ENCODE measurements at places on chromosomes 4 and X. TPM values are rescaled to one million over a fixed set of nuclear protein-coding genes. Genes with fewer than 3 reads are reported as not detected.

ARMCX5 gene
- total RNA-seq: 10.9 TPM

DSPP gene
- not detected for total RNA-seq

GLRB gene
- total RNA-seq: not detected

TDO2 gene
- total RNA-seq: 0.18 TPM

KIAA0232 gene
- total RNA-seq: 14.7 TPM

UBA6 gene
- 85.6 TPM for total RNA-seq

GALNTL6 gene
- not detected for total RNA-seq

SYP gene
- 4.4 TPM for total RNA-seq

TAF7L gene
- total RNA-seq: not detected

LINC00632 gene
- 0.02 TPM for total RNA-seq

ATP1B4 gene
- not detected for total RNA-seq

IRF2 gene
- 49.1 TPM for total RNA-seq

DLG3 gene
- 22.8 TPM for total RNA-seq

FHDC1 gene
- 0.06 TPM for total RNA-seq

KIF4A gene
- 22.4 TPM for total RNA-seq

RRH gene
- not detected for total RNA-seq

CCDC110 gene
- 0.18 TPM for total RNA-seq

MID1IP1 gene
- total RNA-seq: 97.4 TPM

TCEANC gene
- 0.84 TPM for total RNA-seq

CACNA1F gene
- 0.85 TPM for total RNA-seq

WDFY3 gene
- total RNA-seq: 0.52 TPM

UGT2B10 gene
- total RNA-seq: not detected

NHSL2 gene
- 0.31 TPM for total RNA-seq

IL1RAPL1 gene
- not detected for total RNA-seq

AVPR2 gene
- not detected for total RNA-seq

MTM1 gene
- total RNA-seq: 11.6 TPM

AMBN gene
- not detected for total RNA-seq

GPR50 gene
- total RNA-seq: not detected

FRMPD4 gene
- total RNA-seq: not detected

CFP gene
- total RNA-seq: 1.9 TPM

BMX gene
- total RNA-seq: not detected

NMU gene
- 0.56 TPM for total RNA-seq

CLDN34 gene
- not detected for total RNA-seq

USP17L19 gene
- total RNA-seq: not detected

All from activated naive CD8-positive, alpha-beta T cell treated with anti-CD3 and anti-CD28 coated beads for 36 hours (primary cell).